ENCODE measurements at places on chromosomes 11 and 22.

- DNase-seq: no peak
Observed at GRCh38 chr22:44638971-44639760, 62.8 kb upstream of the PRR5 start.

- no peak for DNase-seq
Observed at GRCh38 chr11:35066783-35067423, 72.1 kb upstream of the CD44 start.

- DNase-seq: no peak
Observed at GRCh38 chr22:25186140-25186539, 13.5 kb upstream of the CRYBB3 start.

DNA sequence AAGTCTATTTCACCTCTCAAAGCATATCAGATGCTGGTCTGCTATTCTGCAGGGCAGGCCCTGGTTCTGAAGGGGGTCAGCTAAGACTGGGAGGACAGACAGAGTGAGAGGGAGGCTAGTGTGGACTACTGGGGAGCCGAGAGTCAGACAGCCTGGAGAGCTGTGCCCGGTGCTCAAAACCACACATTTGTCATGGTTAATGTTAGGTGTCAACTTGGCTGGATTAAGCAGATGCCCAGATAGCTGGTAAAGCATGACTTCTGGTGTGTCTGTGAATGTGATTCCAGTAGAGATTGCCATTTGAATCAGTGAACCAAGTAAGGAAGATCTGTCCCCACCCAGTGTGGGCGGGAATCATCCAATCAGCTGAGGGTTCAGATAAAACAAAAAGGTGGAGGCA is 102.6 kb downstream of the SNX19 start:
- DNase-seq: peak; percentile 66

DNA sequence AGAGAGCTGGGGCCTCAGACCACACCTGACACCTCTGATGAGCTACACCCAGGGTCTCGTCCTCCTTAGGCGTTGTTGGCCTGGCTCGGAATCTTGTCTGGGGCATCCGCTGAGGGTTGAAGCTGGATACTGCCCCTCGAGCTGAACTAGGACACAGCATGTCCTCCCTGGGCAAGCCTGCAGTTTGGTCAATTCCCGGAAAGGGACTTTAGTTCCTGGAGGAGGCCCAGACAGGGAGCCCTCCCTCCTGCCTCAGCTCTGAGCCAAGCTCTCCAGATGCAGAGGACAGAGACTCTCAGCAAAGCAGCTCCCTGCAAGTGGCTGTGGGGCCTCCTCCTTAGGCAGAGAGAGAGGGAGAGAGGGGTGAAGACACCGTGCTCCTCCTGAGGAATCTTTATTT is 4.9 kb downstream of the APOL3 start:
- DNase-seq: no peak

GRCh38 chr11:78229106-78229505 is 40.4 kb downstream of the USP35 start:
- DNase-seq: no peak

DNA sequence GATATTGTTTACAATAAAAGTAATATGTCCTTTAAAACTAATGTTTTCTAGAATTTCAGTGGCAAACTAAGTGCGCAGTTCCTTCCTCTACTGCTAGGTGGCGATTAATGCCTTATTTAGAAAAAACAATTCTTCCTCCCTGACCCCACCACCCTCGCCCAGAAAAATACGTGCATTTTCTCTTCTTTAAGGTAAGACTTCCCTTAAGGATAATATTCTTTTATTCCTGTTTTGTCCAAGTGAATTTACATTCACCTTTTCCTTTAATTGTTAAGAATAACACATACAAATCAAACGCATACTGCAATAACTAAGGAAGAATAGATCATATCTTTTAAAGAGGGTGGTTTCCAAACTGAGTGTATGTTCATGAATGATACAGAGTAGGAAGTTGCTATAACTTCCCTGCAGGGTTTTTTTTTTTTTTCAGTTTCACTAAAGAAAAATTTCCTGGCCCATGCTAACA is 17.0 kb upstream of the PSMA1 start:
- DNase-seq: no peak

DNA sequence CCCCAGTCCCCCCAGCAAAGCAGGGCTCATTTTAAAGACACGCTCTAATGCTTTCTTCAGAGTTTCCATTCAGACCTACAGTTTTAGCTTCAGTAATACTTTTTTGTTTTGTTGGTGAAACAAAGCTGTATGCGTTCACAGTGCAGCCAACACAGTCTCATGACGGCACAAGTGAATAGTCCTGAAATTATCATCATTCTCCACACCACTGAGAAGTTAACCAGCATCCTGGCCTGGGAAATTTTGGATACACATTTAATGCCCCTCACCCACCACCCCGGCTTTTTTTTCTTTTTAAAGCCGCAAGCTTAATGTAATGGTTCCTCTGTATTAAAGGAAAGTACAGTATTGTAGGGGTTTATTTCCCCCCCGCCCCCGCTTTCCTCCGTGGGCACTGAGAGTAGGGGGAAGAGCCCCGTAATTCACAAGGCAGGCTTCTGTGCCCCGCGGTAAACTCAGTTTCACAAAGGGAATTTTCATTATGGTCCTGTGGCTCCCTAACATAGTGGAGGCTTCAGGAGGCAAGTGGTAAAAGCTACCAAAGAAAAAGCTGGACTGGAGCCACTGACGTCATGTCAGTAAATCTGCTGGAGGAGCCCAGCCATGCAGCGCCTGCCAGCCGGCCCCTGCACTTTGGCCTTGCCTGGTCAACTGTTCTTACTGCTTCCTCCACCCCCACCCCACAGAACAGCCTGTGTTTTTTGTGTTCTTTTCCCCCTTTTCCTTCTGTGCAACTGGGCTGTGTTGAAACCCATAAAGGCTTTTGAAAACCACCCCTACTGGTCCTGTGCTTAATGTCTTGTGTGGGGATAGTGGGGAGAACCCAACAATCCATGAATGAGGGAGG is 18.2 kb downstream of the TEAD1 start:
- DNase-seq: peak; percentile 83

DNA sequence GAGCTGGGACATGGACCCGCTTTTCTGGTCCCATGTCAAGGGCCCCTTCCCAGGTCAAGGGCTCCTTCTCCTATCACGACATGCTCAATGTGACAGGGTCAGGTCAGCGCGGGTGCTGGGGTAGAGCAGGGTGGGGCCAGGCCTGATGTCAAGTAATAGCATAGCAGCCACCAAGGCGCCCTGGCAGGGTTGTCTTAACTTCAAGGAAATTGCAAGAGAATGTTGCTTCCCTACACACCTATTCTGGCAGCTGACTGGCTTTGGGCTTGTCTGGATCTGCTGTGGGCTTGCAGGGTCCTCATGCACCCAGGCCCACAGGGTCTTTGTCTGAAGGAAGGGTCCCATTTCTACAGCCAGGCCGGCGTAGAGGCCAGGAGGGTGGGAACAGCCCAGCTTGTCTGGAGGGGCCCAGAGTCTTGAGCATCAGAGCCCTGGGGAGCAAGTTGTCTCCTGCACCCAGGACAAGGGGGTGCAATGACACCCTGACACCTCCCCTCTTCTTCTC is 71.4 kb downstream of the BUD13 start:
- DNase-seq: no peak

DNA sequence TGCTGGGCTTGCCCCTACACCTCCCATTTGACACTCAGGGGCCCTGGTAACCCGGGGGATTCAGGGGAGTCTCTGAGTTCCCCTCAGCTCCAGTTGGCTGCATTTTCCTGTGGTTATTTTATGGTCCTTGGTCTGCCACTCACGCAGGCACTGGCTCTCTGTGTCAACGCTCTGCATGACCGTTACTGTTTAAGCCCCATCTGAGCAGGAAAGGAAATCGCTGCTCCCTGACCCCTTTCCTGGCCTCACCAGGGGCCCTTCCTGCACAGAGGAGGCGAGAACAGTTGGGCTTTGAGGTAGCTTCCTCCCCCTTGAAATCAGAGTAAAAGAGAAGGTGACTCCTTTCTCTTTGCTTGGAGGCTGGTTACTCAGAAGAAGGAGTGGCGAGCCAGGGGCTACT is 2.4 kb downstream of the C1QTNF4 start:
- no peak for DNase-seq

- no peak for DNase-seq
Observed at GRCh38 chr11:128389461-128389976, 197.8 kb downstream of the ETS1 start.

- DNase-seq: no peak
Observed at GRCh38 chr11:60492488-60493009, at the start of gene MS4A12. Gene MS4A12, plus strand, starts transcription at chr11:60492778. Its CDS starts 4,541 bp downstream, at chr11:60497319.

DNA sequence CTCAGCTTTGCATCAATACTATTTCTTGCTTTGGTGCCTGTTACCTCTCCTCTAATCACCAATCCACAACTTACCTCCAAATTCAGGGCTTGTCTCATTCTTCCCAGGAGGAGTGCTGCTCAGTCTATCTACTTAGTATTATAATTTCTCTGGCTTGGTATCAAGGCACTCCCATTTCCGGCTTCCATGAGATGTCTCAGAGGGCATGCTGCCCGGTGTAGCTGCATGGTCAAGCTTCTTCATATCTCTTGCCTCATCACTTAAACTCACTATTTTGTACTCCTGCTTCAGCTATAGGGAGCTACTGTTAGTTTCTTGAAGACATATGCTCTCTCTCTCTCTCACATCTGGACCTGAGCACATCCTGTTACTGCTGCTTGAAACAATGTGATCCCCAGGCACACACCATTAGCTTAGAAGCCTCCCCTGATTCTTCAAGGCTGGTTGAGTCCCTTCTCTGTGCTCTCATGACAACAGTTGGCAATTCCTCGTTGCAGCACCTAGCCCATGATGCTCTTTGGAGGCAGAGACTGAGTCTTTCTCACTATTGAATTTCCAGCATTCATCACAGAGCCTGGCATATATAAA is 182.8 kb upstream of the SYN3 start:
- no peak for DNase-seq

DNA sequence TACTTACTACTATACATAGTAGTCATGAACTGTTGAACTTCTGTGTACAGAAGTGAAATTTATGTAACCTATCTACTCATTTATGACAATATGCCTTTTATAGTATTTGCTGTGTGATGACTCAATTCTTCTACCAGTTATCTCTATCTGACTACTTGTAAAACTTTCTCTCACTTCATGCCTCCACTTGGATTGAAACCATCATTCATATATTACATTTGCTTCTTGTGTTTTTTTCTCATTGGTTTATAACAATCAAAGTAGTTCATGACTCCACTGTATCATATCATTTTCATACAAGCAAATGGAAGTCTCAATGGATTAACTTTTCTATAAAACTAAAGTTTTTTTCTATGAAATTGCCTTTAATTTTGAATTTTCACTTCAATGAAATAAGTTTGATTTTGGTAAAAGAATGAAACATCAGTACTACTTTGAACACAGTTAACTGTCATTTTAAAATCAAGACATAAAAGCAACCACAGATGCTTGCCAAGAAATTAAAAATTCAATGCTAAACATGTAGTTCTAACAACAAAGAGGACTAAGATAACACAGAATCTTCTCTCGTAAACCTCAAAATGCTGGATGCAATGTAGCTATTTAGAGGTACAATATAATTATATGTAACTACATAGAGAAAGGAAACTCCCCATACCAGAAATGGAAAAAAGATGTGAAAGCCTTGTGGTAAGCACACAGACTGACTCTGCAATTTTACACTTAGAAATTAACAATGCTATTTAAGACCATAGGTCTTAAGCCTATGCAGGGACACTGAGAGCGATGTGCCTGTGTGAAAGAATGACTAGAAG is 27.6 kb upstream of the EXPH5 start:
- DNase-seq: peak; percentile 43

GRCh38 chr11:35177370-35177769 is 38.4 kb downstream of the CD44 start:
- no peak for DNase-seq

DNA sequence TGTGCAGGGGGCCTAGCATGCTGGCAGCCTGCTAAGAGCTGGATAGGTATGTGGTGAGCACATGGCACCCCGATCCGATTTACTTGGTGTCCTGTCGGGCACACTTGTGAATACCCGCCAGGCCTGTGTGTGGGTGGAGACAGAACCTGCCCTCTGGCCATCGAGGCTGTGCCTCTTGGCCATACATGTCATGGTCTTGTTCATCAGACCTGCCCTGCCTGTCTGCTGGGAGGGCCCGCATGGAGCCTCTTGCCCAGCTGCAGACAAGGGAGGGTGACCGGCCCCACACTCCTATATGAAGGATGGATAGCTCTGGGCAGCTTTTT is 310.2 kb downstream of the TBC1D22A start:
- no peak for DNase-seq

- no peak for DNase-seq
Observed at GRCh38 chr11:85346484-85346883, 280.7 kb downstream of the DLG2 start.

DNA sequence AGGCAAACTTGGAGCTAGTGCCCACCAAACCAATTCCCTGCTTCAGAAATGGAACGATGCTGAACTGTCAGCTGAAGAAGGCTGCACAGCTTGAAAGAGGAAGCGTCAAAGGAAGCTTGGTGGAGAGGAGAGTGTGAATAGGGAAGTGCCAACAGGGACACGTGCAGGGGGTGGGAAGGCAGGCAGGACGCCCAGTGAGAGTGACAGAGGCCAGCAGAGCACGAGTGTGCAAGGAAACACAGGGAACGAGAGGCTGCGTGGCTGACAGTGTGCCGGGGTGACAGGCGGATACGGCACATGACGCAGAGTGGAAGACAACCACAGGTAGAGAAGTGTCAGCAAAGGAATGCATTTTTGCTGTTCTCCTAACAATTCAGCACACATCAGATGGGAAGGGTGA is 196.4 kb downstream of the LARGE1 start:
- no peak for DNase-seq

DNA sequence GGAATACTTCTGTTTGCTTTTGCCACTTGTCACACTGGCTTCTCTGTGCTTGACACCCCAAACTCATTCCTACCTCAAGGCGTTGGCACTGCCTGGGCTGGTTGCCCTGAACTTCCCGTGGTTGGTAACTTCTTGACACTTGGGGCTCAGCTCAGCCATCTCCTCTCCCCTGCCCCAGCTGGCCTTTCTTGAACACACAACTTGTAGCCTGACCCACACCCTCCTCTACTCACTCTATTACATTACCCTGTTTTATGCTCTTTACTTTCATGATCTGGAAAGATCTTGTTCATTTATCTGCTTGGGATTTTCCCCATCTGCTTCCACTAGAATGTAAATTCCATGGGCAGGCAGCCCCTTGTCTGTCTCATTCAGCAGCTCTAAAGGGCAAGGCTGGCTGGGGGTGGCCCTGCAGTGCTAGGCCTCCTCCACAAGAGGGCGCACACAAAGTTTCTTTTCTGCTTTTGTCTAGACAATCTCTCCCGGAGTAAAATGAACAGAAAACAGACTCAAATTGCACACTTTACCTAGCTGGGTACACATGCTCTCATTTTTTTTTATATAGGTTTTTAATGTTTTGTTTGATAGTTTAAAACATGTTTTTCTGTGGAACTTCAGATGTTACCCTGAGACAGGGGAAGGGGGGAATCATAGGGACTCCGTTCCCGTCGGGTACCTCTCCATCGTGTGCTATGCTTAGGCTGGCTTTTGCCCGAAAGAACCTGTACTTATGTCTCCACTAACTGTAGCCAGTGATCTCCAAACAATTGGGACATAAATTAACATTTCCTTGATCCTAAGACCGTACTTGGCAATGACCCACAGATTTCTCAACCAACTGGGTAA is 16.4 kb upstream of the MRGPRX2 start:
- DNase-seq: peak; percentile 16

- no peak for DNase-seq
Observed at GRCh38 chr11:3130269-3131071, 34.6 kb downstream of the OSBPL5 start.

GRCh38 chr11:117538263-117539135 is 210.8 kb downstream of the CEP164 start:
- DNase-seq: no peak

- no peak for DNase-seq
Observed at GRCh38 chr11:44957776-44958564, 7.3 kb upstream of the TP53I11 start.

Data from RCC 7860 (cell line).